ENCODE measurements at places on chromosomes 4 and X.
A peak's percentile ranks its signal among the peaks of the same experiment; 100 is the strongest.

- no peak for DNase-seq
Observed at GRCh38 chr4:180949424-180950213, 1293.6 kb upstream of the TENM3 start.

DNA sequence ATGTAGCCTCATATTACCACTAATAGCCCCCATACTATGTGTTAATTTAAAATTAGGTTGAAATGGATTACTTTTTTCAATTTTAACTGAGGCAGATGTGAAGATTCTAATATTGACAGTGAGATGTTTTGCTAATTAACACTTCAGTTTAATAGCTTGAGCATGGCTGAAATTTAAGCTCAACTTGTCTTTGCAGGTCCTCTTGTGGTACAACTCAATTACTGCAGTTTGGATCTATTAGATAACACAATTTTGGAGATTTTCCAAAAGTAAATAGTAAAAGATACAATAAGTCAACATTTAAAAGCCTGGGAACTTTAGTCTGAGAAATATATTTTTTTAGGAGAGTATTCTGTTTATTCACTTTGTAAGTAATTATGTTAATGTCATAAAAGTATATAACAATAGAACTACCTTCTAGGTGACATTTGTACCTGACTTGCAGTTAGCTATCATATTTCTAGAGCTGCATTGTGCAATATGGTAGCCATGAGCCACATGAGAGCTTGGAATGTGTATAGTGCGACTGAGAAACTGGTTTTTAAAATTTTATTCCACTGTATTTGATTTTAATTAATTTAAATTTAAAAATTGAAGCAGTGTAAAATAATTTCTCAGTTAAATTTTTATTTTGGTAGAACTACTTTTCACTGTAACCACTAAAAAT is 73.1 kb upstream of the FMR1 start:
- no peak for DNase-seq

- peak; percentile 61 for DNase-seq
Observed at GRCh38 chr4:71269233-71269632, 69.6 kb upstream of the SLC4A4 start.

- peak; percentile 70 for DNase-seq
Observed at GRCh38 chrX:155056877-155057792, 13.8 kb downstream of the CMC4 start.

DNA sequence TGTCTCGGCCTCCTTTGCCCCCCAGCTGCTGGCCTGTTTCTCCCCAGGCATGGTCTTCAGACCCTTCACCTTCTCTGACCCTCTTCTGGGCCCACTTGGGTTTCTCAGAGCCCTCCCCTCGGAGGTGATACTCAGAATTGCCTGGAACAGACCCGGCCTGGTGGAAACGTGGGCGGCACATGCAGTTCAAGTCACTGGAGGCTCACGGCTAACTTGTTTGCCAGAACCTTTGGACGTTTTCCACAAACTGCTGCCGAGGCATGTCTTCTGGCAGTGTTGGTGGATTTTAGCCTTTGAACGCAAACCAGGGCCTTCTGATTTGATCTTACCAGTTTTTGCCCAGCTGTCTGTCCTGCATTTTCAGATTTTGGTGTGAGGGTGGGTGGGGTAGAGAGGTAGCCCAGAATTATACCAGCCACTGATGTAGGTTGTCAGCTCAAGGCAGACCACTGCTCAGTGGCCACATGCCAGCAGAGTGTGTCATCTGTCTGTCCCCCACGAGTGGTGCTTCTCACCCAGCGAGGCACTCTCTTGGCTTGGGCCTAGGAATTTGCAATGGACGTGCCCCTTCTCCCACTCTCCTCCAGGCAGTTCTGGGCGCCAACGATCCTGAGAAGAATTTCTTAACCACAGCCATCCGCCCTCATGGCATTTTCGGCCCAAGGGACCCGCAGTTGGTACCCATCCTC is 32.5 kb upstream of the ZNF185 start:
- DNase-seq = peak; percentile 15

GRCh38 chr4:132838244-132838643 is 310.9 kb upstream of the PCDH10 start:
- no peak for DNase-seq

DNA sequence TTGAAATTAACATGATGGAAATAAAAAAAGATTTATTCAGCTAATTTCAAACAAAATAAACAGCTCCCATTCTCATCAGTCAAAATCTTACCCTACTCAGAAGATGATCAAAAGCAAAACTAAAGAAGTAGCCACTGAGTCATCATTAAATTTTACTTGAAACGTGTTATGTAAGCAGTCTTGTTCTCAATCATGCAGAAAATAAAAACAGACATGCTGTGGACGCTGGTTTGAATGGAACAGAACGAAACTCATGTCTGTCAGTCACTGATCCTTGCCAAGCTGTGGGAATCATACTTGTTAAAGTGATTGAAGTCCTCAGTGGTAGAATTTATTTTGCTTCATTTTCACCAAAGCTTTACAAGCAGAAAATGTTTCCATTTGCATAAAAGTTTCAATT is 77.2 kb upstream of the TLR3 start:
- no peak for DNase-seq

GRCh38 chr4:72569719-72570235 is 756 bp upstream of the ADAMTS3 start:
- DNase-seq = no peak

DNA sequence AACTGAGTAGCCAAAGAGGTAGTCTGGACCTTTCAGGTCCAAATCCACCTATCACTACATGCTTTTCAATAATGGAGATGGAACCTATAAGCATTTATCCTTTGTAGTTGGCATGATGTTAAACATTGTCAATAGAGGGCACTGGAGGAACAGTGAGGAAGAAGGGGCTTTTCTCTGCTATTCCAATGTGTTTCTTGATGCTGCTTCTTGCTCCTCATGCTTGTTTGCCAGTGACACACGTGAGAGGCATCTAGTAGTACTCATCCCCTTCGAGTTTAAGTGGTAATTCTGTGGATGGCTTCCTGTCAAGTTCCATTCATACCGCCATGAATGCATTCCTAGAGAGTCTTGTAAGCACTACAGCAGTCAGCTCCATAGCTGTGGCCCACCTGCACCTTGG is 84.0 kb downstream of the NAA11 start:
- DNase-seq = peak; percentile 18

- no peak for DNase-seq
Observed at GRCh38 chr4:89160806-89161205, 49.5 kb downstream of the TIGD2 start.

DNA sequence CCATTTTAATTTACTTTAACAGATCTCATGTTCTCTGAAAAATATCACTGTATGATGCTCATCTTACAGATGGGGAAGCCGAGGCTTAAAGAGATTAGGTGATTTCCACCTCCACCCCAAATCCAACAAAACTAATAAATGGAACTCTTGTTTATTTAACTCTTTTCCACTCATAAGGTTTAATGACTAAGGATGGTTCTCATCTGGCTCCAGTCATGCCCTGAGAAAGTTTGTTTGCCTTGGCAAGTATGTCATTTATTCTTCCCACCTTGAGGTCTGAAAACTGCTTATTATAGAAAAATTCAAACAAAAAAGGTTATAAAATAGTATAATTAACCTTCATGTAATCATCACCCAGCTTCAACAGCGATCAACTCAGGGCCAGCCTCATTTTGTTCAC is 56.3 kb downstream of the PPEF2 start:
- no peak for DNase-seq

- DNase-seq = peak; percentile 2
Observed at GRCh38 chrX:24732766-24733500, 39.2 kb downstream of the POLA1 start.

DNA sequence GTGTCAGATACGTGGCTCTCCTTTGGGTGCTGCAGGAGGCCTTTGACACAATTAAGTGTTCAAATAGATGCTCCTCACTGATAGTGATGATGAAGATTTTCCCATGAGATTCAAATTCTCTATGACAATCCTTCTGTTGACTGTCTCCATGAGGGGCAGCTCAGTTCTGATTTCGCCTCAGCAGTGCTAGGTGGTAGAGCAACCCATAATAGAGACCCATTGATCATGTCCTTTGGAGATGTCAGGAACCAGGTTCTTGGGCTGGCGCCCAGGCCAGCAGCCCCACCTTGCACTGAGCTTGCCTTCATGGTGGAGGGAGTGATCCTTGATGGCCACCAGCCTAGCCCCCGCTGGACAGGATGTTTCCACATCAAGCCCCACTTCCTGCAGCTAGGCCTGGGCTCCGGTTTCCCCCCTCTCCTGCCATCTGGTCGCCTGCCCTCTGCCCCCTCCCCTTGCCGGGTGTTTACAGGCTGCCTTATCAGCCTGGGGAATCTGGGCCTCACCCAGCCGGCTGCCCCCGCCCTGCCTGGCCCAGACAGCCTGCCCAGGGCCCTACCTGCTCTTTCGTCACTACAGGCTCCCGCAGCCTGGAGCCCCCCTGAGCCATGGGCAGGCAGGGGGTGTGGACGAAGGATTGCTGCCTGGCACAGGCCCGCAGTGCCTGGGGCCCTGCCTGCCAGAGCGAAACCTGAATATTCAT is 12.6 kb downstream of the ELF4 start:
- no peak for DNase-seq

DNA sequence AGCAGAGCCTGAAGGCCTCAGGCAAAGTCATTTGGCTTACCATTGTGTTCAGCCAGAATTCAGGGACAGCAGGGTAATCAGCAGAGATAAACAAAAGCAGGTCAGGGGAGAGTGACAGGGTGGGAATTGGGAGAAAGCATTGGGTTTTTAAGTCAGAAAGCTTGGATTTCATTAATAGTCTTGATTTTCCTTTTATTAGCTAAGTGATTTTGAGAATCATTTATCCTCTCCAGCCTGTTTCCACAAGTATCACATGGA is 410.1 kb downstream of the HNRNPD start:
- DNase-seq = no peak

- no peak for DNase-seq
Observed at GRCh38 chr4:163485589-163485988, 8.9 kb upstream of the TMA16 start.

DNA sequence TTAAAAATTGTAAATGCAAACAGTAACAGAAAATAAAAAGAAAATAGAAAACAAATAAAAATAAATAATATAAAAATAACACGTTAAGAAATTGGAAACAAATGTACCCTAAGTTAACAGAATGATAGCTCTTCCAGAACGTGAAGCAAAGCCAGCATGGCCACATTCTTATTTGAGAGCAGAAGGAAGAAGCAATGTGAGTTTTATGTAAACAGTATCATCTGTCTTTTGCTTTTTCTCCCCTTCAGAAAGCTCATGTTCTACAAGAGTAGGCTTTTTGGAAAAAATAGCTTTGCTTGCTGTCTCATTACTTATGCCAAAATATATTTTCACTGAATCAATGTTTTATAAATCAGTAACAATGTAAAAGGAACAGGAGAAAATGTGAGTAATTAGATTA is 18.7 kb downstream of the NPY2R start:
- no peak for DNase-seq

DNA sequence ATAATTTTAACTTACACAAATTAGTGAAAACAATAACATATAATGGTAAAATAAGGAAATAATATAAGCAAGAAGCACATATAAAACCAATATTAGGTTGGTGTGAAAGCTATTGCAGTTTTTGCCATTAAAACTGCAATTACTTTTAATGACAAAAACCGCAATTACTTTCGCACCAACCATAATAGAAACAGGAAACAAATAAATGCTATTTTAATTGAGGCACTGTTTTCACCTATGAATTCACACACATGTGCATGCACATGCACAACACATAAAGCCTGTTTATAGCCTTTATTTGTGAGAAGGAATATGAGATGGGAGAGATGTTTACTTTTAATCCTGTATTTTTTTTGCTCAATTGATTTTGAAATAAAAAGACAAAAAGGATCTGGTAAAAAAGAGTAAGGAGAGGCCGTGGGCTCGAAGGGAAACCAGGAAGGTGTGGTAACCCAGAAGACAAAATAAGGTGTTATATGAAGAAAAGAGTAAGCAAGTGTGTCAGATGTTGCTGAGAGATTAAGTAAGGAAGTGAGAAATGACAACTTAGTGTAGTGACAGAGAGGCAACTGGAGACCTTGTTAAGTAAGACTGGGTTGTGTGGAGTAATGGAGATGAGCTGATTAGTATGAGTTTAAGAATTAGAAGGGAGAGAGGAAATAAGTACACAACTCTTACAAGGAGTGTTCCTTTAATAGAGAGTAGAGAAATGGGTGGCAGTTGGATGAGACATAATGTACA is 69.0 kb downstream of the KLHL13 start:
- DNase-seq = no peak

DNA sequence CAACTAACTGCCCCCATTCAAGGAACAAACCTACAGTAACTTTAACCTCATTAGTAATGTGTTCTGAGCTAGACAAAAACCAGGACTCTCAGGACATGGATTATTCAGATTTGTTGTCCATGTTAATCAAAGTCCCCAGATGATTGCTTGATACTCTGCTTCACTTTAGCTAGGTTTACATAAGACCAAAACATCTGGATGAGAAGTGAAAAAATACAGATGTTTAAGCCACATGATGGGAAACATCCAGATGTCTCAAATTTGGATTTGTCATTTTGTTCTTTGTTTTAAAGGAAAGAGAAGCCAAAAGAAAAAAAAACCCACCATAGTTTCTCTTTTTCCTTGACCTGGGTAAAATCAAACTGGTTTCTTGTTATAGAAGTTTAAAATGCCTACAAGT is 48.5 kb upstream of the NRK start:
- no peak for DNase-seq

DNA sequence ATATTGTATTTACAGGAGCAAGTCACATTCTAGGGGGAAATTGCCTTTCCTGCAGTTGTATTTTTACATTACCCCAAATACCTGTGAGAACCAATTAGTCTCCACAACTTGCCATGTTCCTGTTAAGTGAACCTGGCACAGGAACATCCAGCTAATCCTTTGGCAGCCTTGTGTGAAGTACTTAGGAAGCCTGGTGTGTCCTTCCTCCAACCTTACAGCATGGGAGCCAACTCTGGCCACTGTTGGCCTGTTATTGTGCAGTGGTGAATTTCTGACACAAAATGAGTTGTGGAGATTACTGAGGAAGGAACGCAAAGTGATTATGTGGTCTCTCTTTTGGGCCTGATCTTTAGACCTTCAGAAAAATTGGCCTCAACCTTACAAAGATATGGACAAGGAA is 238.0 kb upstream of the PITX2 start:
- DNase-seq = no peak

DNA sequence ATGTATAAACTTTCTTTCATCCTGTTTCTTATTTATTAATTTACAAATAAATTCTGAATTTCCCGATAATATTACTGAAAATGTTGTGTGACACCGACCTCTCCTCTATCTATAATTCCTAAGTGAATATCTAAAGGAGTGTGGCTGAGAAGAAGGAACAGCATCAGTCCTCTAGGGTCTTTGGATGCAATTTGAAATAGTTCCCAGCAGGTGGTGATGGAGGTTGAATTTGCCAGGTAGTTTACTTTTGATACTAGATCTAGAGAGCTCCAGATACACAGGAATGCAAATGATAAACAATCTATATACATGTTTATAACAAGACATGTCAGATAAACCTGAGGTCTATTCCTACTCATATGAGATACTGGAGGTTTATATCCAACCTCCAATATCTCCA is 305.4 kb downstream of the PCDH18 start:
- DNase-seq = no peak

Measured in AG10803 (cell line).